ENCODE measurements at places on chromosomes 3 and 15.

DNA sequence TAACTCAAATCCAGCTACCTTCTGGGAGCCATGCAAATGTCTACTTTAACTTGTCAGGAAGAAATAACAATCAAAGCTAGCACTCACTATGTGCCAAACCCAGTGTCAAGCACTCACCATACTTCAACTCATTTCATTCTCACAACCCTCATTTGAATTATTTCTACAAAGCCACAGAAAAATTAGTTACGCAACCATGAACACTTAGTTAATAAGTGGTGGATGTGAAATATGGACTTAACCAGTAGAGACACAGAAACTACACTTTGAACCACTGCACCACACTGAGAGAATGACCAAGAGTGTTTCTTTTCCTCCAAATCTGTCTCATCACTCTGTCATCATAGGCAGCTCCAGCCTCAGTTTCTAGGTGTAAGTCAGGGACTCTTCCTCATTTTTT is 91.0 kb upstream of the MBNL1 start:
- no peak for DNase-seq

DNA sequence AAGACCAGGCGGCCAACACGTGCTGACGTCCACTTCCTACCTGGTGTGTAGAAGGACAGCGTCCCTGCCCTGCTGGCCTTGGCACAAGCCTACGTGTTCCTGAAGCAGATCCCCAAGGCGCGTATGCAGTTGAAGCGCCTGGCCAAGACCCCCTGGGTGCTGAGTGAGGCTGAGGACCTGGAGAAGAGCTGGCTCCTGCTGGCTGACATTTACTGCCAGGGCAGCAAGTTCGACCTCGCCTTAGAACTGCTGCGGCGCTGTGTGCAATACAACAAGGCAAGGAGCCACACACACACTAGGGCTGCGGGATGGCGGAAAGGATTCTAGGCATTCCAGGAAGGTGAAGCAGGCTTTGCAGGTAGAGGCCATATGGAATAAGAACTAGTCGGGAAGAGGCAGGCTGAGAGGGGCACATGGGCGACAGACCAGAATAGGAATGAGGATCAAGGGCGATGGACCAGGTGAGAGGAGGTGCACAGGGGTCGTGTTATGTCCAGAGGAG is 15.9 kb downstream of the CSRNP1 start:
- DNase-seq, result no peak

GRCh38 chr3:5348229-5348902 is 160.9 kb downstream of the EDEM1 start:
- DNase-seq, result no peak

GRCh38 chr3:65130782-65131181 is 443.0 kb upstream of the ADAMTS9 start:
- no peak for DNase-seq

- DNase-seq, result no peak
Observed at GRCh38 chr15:71125831-71126450, 10.7 kb downstream of the THSD4 start.

DNA sequence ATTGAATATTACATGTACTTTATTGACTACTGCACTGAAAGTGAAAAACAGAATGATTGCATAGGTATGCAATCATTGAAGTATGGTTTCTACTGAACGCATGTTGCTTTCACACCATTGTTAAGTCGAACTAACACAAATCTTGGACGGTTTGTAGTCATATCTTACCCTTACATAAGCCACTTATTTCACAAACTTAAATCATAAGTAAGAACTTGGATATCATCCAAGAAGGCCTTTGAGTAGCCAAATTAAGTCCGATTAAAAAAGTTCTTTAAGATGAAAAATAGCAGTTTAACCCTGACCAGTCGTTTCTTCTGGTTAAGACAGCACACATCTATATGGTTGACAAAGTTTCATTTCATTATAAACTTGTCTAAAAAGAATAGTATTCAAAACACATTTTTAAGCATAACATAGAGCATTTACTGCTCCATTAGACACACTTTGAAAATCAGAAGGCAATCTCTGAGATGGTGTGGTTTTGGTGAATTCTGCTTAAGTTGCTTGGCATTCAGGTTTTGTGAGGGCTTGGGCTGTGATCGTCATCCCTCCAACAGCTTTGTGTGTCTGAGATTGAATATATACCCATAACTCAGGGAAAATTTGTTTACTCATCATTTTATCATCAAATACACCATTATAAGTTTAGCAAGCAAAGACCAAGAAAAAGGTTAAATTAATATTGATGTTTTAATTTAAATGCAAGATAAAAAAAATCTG is 92.2 kb downstream of the NFKBIZ start:
- no peak for DNase-seq

GRCh38 chr3:141305436-141305835 is 62.9 kb upstream of the ZBTB38 start:
- DNase-seq, result no peak
